Stimulated activated CD4-positive, alpha-beta T cell treated with anti-CD3 and anti-CD28 coated beads, Interleukin-1b, Interleukin-23, amount 100 ng/mL, for 24 hours (primary cell): ENCODE measurements at places on chromosomes 11 and 22.

DNA sequence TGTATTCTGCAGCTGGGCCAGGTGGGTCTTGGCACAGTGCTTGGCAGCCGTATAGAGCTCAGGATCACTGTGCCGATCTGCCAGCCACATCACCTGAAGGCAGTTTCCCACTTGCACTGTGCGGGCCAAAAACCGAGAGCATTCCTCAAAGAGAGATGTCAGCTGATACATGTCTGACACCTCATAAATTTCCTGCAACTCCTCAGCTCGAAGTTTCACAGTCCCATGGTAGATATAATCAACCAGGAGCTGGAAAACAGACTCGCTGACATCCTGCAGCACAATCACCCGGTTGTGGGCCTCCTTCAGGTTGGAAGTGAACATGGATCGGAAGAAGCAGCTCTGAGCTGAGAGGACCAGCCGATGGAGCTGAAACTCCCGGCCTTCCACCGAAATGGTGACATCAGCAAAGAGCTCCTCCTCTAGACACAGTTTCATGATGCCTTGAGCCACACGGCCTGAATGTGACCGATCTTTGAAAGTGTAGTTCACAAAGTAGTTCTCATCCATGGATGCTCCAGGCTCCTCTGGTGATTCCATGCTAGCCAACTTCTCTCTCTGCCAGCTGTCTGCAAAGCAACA lies 1.2 kb downstream of the KBTBD4 start:
- no peak for DNase-seq

DNA sequence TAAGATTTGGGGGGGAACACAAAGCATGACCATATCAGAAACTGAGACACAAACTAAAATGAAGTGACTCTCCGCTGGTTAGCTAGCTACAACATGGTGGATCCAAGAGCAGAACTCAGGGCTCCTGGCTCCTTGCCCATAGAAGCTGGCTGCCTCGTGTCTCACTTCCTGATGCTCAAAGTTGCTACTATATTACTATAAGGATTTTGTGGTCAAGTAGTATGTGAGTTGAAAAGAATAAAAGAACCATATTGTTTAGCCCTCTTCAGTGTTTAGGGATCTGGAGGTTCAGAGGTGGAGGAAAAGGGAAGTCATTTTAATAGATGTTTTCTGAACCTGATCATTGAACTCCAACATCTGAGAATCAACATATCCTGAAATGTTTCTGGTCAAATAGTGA lies 16.9 kb upstream of the SIK2 start:
- DNase-seq: no peak

- no peak for DNase-seq
These were observed 57.5 kb downstream of the RTL6 start for GRCh38 chr22:44440224-44441160.

- no peak for DNase-seq
These were observed 1.2 kb downstream of the FOLR2 start for GRCh38 chr11:72217841-72218240.

DNA sequence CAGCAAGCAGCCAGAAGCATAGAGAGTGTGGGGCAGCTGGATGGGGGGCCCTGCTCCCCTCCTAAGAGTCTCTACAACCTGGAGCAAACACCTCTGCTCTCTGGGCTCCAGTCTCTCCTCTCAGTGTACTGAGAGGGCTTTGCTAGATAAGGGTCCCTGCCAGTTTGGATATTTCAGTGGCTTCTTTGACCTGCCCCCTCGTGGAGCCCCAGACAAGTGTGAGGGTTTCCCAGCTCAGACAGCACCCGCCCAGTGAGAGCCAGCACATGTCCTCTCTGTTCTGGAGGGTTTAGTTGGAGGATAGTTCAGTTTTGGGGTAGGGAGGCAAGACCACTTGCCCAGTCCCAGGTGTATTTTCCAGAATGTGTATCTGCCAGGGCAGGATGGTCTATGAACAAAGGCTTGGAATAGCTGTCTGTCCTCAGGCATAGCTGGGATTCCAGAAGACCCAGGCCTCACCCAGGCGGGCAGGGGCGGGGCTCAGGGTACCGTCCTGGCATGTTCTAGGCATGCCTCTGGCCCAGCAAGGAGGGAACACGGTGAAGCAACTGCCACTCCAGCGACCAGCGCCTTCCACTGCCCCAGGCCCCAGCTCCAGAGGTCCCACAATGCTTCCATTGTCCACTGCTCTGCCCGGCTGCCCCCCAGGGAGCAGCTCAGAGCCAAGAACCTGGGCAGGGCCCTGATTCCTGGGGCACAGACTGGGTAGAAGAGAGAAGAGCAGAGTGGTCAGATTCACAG lies 7.5 kb upstream of the MICALL1 start:
- no peak for DNase-seq

DNA sequence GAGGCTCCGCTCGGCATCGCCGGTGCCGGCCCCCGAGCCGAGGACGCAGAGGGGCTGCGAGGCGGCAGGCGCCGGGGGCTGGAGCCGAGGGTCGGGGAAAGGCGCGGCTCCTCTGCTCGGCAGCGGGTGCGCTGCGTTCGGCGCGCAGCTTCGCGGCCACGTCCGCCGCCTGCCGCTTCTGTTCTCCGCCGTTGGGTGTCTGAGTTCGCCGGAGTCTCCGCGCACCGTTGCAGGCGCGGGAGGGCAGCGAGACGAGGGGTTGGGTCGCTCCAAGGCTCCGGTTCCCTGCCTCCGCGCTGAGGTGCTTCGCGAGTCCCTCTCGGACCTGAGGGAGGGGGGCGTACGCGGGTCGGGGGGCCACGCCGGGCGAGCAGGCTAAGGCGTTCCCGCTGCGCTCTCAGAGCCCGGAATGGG lies 347 bp downstream of the MN1 start:
- DNase-seq: no peak

DNA sequence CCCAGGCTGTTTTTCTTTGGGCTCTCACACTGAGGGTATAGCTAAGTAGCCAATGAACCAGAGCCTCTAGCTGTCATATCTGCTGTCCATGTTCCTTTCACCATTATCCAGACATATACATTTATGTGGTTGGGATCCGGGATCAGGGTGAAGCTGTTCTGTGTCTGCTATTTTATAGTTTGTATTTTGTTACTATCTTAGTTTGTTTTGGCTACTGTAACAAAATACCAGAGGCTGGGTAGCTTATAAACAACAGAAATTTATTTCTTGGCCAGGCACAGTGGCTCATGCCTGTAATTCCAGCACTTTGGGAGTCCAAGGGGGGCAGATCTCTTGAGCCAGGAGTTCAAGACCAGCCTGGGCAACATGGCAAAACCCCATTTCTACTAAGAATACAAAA lies 40.5 kb upstream of the CABP7 start:
- DNase-seq: no peak

DNA sequence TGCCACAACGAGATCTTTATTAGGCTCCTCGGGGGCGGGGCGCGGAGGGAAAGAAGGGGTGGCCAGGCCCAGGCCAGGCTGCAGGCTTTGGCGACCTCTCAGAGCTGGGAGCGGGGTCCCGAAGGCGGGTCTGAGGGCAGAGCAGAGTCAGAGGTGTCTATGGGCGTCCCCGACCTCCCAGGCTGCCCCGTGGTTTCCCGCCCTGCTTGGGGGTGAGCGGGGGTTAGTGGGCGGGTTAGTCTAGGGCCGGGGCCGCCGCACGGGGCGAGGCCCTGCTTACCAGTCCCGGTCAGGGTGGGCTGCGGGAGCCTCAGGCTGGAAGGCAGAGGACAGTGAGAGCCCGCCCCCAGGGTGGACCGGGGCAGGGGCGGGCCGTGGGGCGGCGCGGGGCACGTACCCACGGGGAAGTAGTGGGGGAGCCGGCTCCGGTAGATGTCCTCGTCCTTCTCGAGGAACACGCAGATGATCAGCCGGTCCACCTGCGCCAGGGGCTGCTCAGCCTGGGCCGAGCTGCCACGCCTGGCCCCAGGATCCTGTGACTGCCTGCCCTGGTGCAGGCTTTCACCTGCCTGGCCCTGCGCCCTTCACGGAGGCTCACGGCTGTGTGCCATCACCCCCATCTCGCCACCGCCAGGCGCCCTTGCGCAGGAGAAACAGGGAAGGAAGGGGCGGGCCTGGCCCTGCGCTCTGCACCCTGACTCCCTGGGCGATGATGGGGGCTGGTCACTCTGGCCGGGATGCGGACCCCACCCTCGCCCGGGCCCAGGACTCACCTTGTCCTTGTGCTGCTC lies 12.5 kb downstream of the OTUB1 start:
- DNase-seq: no peak

- no peak for DNase-seq
These were observed 20.5 kb upstream of the HEPHL1 start for GRCh38 chr11:94000659-94001058.

GRCh38 chr22:48825802-48826520 lies 1001.7 kb downstream of the BRD1 start:
- no peak for DNase-seq

GRCh38 chr22:35008213-35008612 lies 57.7 kb upstream of the ISX start:
- DNase-seq: no peak

DNA sequence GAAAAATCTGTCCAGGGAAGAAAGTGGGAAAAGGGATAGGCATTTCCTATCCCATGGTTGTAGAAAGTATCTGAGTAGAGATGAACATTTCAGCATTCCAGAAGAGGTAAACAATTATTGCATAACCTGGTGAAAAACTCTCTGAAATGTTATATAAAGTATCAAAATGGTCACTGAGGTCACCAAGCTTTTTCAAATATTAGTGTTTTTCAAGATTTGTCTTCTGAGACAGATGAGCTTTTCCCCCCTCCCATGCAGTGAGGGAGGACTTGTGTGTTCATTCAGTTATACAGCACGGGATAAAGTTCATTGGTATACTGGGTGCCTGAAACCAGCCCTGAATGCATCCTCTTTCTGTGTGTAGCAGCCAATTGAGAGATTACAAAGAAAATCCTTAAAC lies 1.9 kb upstream of the DEPDC7 start:
- DNase-seq: no peak

GRCh38 chr22:46330426-46330825 lies 5.1 kb upstream of the TRMU start:
- DNase-seq: no peak

- DNase-seq: no peak
These were observed 649 bp downstream of the TMEM25 start for GRCh38 chr11:118531597-118532084.

- no peak for DNase-seq
These were observed 724 bp upstream of the RASGRP2 start for GRCh38 chr11:64744544-64745188.

DNA sequence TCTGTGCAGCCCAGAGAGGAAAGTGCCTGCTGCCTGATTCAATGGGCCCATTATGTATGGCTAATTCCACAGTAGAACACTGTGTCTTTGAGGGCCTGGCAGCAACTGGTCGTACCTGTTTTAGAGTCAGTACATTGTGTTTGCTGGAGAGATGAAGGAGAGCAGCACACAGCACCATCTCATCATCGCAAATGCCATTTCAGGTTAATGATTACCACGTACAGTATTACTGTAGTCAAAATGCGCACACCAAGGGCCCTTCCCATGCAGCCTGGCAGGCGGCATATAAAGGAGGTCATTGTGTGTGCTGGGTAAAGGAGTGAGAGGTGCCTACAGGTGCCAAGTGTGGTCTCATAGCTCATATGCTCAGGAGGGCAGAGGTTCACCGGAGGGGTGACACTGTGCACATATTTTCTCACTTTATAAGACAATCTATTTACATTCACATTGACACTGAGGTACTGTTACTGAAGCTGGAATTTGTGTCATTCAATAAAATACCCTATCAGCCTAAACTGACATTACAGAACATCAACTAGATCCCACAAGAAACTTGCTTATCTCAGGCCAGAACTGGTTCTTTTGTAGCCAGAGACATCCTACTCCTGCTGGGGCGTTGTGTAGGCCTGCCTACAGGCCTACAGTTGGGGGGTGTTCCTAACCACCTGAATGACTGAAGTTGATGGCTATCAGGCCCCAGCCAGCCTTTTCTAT lies 90.4 kb downstream of the APIP start:
- no peak for DNase-seq

- no peak for DNase-seq
These were observed 5.5 kb downstream of the UPK2 start for GRCh38 chr11:118961591-118961990.

GRCh38 chr11:111400595-111400994 lies 21.5 kb upstream of the POU2AF1 start:
- no peak for DNase-seq

DNA sequence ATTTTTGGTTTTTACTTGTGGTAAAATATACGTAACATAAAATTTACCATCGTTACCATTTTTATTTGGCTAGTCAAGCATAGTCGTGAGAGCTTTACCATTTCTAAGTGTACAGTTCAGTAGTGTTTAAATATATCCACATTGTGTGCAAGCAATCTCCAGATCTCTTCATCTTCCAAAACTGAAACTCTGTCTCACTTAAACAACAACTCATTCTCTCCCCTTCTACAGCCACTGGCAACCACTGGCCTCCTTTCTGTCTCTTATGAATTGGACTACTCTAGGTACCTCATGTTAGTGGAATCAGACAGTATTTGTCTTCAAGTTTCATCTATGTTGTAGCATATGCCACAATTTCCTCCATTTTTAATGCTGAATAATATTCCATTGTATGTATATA lies 37.4 kb downstream of the SMC1B start:
- DNase-seq: no peak

GRCh38 chr22:17217179-17217578 lies 2.1 kb downstream of the ADA2 start:
- DNase-seq: no peak
